NCI-H2029 treated with DMSO at 0.1 percent for 48 hours (cell line): ENCODE measurements at places on chromosomes 3 and 15.
A peak's percentile ranks its signal among the peaks of the same experiment; 100 is the strongest.

- no peak for DNase-seq
Measured at GRCh38 chr15:69627548-69628158, 175.0 kb downstream of the RPLP1 start.

DNA sequence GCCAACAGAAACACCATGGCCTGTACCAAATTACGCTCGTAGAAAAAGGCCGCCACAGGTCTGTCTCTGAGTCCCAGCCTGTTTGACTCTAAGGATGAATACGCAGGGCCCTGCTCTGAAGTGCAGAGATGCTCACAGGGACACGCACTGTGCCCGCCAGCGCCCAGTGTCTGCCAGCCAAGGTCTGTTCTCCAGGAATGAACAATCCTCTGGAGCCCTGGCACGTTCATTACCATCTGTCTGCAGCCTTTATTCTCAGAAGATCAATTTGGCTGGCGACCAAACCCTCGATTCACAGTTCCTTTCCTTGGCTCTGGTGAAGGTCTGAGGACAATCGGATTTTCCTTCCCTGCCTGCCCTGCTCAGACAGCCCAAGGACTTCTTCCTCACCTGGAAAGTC is 66.3 kb downstream of the NIPA2 start:
- DNase-seq = peak; percentile 59

DNA sequence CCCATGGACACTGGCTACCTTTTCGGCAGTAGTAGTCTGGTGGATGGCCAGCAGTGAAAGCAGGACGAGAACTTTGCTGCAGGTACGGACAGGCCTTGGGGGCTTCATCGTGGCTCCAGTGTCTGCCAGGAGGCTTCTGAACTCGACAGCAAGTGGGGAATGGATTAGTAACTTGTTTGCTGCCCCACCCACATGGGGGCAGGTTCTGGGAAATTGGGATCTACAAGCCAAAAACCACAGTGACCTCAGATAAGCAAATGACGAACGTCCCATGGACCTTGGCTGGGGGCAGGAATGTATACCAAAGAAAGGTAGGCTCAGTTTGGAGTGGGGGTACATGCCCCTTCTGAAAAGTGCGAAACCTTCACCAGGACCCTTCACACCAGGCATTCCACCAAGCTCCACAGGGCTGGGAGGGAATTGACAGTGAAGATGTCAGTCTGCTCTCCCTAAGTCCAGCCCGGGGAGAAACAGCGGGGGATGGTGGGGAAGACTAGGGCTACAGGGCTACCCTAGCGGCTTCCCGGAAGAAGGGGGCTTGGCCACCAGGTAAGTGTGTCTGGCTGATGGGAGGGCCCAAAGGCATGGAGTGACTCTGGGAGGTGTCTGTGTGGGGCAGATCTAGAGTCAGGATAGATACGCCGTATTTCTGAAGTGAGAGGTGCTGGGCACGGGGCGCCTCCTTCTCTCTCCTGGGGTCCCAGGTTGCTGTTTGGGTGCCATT is at the start of gene ITIH4:
ITIH4 (minus strand) TSS at position 138 of the 724 bp plus-strand sequence; CDS start at position 108, 30 bp downstream.
- no peak for DNase-seq

DNA sequence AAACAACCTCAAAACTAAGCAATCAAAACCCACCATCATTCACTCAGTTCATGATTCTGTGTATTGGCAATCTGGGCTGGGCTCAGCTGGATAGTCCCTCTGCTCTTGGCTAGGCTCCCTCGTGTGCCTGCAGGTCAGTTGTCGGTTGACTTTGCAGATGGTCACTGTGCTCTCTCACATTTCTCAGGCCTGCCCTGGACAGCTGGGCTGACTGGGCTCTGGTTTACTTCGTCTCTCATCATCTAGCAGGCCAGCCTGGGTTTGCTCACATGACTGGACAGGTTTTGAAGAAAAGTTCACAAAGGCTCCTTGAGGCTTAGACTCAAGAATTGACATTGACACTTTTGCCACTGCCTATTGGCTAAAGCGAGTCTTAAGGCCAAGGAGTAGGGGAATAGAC is 105.0 kb upstream of the CTNNB1 start:
- no peak for DNase-seq

DNA sequence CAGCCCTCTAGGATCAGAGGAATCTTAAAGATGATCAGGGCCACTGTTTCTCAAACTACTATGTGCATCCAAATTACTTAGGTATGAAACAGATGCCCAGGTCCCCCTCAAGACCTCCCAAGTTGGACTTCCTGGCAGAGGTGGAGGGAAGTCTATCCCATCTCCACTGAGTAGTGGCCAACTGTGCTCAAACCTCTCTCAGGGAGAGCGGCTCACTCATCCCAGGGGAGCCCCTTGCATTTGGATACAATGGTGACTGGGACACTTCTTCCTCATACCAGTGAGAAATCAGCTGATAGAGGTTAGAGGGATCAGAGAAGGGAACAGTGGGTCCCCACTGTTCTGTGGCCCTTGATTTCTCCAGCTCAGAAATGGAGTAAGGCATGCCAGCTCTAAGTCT is 8.7 kb upstream of the WNT7A start:
- no peak for DNase-seq

GRCh38 chr15:39719109-39719508 is 63.5 kb downstream of the FSIP1 start:
- no peak for DNase-seq

DNA sequence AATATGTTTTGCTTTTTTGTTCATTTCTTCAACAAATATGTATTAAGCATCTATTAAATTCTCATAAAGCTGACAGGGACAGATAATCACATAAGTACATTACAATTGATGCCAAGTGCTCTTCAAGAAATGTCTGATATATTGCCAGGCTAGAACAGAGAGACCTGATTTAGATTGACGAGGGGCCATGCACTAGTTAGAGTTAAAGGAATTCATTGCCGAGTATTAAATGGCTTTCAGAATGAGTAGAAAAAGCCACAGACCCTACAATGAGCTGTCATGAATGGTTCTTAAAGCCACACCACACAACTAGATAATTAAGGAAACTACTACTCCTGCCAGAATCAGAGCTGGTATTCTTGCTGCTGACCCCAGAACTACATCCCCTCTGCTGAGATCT is 250.2 kb upstream of the MME start:
- DNase-seq = no peak

GRCh38 chr15:85563328-85563727 is 182.9 kb downstream of the AKAP13 start:
- DNase-seq = no peak

- no peak for DNase-seq
Measured at GRCh38 chr3:52109611-52110301, 44.5 kb downstream of the POC1A start.

DNA sequence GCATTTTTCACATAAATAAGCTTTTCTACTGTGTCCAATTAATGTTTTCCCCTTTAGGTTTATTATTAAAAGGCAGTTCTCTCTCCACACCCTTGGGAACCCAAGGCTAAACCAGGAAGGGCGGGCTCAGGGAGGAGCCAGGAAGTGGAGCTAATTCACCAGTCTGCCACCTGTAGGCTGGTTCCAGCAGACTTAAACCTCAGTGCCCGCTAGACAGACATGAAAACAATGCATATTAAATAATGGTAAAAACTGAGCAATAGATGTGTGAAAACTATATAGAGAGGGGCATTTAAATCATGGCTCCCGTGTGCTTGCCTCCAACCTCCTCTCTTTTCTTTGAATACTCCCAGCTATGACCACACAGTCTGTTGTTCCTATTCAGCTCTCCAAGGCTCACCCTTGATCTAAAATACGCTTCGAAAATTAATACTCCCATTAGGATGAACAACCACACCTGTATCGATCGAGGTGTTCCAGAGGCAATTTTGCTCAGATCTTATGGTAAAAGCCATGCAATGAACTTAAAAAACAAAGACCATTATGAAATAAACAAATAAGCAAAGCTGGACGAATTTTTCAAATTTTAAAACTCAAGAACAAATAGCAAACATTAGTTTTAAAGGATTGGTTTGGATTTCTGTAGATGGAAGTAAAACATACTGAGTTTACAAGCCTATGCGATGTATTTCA is 253.3 kb downstream of the TJP1 start:
- DNase-seq = no peak

GRCh38 chr15:44157679-44158078 is 37.4 kb downstream of the FRMD5 start:
- DNase-seq = no peak

DNA sequence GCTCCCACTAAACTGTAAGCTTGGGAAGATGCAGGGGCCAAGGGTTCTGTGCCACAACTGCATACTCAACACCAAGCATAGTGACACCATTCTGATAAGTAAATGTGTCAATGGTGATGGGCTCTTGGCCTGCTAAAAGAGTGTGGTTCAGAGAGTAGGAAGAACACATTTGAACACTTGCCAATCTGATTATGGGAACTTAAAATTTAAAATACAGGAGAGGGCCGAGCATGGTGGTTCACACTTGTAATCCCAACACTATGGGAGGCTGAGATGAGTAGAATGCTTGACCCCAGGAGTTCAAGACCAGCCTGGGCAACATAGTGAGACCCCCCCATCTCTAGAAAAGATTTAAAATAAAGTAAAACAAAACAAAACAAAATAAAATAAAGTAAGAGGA is 34.1 kb downstream of the PTPN9 start:
- DNase-seq = no peak

DNA sequence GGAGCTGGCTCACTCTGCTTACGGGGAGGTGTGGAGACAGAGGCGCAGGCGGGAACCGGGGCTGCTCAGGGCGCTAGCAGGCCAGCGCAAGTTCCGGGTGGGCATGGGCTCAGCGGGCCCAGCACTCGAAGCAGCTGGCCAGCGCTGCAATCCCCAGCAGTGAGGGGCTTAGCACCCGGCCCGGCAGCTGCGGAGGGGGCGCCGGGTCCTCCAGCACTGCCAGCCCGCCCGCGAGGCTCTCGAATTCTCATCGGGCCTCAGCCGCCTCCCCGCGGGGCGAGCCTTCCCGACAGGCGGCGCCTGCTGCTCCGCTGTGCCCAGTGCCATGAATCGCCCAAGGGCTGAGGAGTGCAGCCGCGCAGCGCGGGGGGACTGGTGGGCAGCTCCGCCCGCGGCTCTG is 78.6 kb upstream of the MITF start:
- no peak for DNase-seq

GRCh38 chr3:152922554-152922953 is 87.6 kb downstream of the P2RY1 start:
- no peak for DNase-seq

DNA sequence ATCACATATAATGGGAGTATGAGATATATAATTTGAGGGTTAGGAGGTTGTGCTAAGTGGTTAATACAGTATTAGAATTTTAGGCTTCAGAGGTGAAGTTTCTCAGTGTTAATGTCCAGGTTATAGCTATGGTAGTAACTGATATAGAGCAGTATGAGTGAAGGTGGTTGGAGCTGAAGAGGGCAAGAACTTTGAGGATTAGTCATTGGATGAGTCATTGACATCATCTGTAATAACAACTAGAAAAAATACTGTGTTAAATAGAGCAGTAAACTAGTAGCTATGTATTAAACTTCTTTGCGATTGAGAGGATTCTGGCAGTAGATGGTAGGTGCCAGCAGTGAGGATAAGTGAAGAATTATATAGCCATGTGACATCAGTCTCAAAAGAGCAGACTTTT is 47.5 kb upstream of the EIF3J start:
- DNase-seq = no peak

- DNase-seq = no peak
Measured at GRCh38 chr3:80999481-80999880, 762.0 kb downstream of the GBE1 start.

GRCh38 chr3:79361748-79362378 is 405.9 kb downstream of the ROBO1 start:
- peak; percentile 0 for DNase-seq

DNA sequence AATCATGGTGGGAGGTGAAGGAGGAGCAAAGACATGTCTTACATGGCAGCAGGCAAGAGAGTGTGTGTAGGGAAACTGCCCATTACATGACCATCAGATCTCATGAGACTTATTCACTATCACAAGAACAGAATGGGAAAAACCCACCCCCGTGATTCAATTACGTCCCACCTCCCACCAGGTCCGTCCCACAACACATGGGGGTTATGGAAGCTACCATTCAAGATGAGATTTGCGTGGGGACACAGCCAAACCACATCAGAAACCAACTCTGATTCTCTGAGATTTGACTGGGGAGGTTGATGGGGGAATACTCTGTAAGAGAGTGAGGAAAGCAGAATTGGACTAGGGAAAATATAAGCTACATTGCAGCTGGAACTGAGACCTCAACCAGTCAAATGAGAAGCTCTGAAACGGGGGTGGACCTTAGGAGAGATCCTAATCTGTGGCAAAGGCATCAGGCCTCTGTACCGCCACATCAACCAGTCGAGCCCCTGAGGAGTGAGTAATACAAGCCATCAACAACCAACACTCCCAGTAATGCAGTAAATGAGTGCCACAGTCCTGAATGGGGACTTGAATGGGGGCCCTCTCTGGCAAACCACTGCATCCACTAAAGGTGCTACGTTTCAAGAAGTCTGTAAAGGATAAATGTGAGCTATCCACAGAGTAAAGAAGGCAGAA is 207.9 kb upstream of the GADL1 start:
- no peak for DNase-seq

- no peak for DNase-seq
Measured at GRCh38 chr3:4341336-4341675, 38.1 kb downstream of the SETMAR start.

- no peak for DNase-seq
Measured at GRCh38 chr3:15409239-15409638, 18.1 kb downstream of the METTL6 start.

- peak; percentile 30 for DNase-seq
Measured at GRCh38 chr15:67063689-67064606, 1.5 kb upstream of the SMAD3 start.

DNA sequence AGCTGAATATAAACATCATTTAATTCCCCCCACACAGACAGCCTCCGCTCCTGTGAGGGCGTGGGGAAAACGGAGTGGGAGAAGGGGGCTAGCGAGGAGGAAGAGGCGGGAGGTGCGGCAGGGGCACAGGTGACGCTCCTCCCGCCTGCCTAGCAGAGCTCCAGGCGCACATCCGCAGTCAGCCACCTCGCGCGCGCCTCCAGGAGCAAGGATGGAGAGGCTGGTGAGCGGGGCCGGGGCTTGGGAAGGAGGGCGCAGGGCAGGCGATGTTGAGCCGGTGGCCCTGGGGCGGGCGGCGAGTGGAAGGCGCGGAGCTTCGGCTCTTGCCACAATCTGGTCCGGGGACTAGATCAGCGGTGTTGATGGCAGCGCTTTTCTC is at the start of gene CD200:
CD200 (plus strand) TSS at position 155 of the 379 bp plus-strand sequence; CDS start at position 212, 57 bp downstream.
- DNase-seq = no peak

DNA sequence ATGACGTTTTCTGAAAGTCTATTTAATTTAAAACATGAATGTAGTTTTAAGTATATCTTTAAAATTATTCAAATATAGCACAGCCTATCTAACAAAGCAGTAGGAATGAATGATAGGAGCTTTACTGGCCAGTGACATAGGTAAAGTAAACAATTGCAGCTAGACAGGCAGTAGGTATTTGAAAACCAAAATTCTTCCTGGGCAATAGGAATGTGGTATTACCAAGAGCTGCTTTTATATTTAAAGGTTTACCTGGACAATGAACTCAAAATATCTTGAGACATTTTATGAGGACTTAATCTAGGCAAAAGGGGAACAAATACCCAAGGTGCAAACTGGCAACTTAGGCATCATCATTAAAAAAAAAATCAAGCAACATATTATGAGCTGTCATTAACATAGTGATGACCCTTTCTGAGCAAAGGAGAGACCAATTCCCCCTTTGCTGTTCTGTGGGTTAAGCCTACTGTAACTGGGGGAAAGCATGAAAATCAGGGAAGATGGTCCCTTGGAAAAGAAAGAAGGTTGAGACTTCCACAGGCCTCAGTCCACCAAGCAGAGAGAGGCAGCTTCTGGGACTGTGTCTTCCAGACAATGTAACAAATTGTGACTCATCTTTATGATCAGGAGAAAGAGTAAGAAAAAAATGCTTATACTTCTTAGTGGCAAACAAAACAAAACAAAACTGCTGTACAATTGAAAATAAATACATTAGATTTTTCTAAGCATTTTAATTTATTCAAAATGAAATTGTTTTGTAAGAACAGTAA is 12.9 kb downstream of the ISL2 start:
- no peak for DNase-seq
